Activated B cell treated with CpG ODN at 0.5 μM for 24 hours (primary cell): ENCODE measurements at places on chromosomes 4 and X.

DNA sequence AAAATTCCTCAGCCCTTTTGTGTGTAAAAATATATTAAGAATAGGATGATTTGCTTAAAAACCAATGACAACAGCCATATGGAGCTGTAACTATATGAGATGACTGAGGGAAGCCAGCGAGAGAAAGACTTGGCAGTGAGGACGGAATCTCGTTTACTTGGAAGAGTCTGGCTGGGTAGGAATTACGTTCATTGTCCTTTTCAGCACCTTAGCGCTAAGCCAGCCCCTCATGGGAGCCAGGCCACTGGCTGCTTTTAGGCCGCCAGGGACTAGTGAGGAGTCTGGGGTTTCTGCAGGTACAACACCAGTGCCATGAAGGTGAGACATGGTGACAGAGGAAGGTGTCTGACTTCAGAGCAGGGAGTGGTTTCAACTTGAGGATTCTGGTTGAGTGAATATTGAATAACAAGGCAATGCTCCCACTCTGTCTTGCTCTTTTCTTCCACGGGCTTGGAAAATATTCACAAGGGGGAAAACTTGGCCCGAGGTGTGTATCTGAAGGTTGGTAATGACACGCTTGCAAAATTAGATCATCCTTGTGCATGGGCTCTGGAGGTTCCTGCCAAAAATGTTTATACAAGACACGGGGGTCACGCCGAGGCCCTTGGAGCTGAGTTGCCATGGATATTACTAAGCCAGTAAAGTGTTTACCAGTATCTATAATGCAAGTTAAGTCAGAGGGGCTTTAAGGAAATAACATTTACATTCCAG, 17.4 kb downstream of the KLF3 start:
- no peak for DNase-seq

- no peak for DNase-seq
Measured at GRCh38 chr4:83223781-83224180, 60.8 kb downstream of the COQ2 start.

DNA sequence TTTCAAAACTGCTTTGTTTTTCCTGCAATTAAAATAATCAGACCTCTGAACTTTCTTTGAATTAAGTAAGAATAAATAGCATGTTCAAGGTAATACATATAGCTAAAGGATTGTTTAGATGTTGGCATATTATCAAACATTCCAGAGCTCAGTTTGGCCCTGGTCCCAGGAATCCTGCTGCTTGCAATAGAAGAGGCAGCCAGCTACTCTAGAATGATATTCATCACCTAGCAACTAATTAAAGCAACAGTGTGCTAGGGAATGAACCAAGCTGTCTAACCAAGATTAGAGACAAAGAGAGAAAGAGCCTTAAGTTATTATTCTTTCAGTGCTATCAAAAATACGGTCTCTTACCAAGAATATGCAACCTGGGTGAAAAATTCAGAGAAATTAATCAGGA, 460.9 kb downstream of the GABRG1 start:
- DNase-seq, result no peak

DNA sequence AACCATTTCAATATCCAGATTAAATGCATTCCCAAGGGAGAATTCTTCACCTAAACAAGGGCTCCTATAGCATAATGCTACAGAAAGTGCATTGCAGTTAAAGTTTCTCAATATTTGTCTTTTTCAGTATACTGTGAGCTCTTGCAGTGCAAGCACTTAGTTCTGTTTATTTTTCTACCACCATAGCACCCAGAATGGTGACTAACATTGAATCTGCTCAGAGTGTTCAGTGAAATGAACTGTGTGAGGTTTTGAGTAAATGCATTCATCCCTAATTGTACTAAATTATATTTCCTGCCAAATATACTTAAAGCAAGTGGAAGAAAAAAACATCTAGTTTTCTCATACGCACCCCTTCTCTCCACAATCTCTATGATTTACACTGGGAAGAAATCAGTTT, 383.9 kb downstream of the PCDH7 start:
- DNase-seq, result no peak

- DNase-seq, result no peak
Measured at GRCh38 chr4:101695176-101695575, 95.4 kb upstream of the BANK1 start.

- no peak for DNase-seq
Measured at GRCh38 chr4:2061186-2062131, 2.3 kb downstream of the NAT8L start.
